Activated T-helper 17 cell treated with anti-CD3 and anti-CD28 coated beads, Interleukin-2, amount 50 U/mL, for 72 hours (primary cell): ENCODE measurements at places on chromosomes 1 and 21. TPM values are rescaled to one million over a fixed set of nuclear protein-coding genes. Genes with fewer than 3 reads are reported as not detected.

GRCh38 chr1:905071-905749, 18.5 kb upstream of the SAMD11 start:
- no peak for ATAC-seq

- ATAC-seq = no peak
Measured at GRCh38 chr1:37606481-37607263, 10.9 kb upstream of the GNL2 start.

DNA sequence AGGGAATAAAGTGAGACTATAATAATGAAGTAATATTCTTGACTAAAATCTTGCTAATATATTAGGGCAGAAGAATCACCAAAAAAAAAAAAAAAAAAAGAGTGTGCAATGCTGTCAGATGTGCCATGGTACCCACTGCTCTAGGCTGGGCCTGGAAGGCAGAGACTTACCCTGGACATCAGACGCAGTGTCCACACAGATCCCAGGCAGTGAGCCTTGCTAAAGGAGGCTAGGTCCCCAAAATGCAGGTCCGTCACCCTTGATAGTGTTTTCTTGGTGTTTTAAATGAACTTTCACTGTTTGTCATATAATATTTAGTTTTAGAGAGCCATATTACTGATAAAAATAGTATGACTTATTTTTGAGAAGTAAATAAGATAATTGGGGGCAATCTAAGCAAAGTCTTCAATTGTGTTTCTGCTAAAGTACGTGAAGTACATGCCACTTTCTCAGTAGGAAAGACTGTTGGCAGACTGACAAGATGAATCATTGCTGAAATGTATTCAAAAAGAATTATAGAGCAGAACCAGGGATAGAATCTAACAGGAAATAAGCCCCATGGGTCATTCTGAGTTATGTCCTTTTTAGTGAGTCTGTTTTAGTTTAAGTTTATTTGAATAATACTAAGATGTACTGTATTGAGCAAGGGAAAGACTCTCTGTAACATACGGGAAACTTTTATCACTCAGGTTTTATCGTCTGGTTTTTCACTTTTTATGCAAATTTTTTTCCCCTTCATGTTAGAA, 74.6 kb upstream of the PDC start:
- ATAC-seq = no peak

DNA sequence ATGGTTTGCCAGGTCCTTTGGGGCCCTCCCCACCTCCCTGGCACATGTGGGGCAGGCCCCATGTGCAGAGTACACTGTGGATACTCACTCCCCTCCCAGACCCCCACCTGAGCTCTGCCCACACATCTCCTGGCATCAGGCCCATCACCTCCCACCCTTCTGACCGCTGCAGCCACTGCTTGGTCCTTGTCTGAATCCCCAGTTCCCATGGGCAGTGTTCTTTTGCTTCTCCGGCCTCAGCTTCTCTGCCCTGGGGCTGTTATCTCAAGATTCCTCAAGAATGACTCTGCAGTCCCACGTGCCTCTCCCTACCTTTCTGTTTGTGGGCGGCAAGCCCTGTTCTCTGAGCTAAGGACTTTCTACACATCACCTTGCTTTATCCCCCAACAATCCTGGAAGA, 187.7 kb upstream of the EDN2 start:
- no peak for ATAC-seq

GRCh38 chr1:246058466-246058865, 448.6 kb downstream of the SMYD3 start:
- no peak for ATAC-seq

Gene LEPR
- 9.2 TPM for total RNA-seq
